Muscle of leg (tissue), 16 donors: ENCODE measurements at places on chromosomes 3 and 15.

- H3K27ac ChIP-seq: peak overlapping the region; percentile 71
- DNase-seq: peak; percentile 92
- no peaks in the 10 kb centered on the region for H3K27me3 ChIP-seq
- H3K4me3 ChIP-seq: no peak overlapping the region
Measured at GRCh38 chr15:88658972-88659931, 20.4 kb downstream of the ISG20 start.

DNA sequence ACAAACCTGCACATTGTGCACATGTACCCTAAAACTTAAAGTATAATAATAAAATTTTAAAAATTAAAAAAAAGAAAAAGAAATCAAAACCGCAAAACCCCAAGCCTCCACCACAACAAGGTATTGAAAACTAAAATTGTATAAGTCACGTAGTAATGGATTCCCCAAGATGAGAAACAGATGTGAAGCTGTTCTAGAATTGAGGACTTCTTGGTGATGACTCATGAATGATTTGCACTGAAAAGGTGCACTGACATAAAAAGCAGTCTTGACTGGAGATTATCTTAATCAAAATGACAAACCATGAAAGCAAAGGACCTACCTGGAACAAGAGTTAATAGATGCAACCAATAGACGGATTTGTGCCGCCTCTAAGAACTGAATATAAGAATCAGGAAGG, 225.8 kb downstream of the MYRIP start:
- no peaks in the 10 kb centered on the region for H3K36me3 ChIP-seq
- H3K27me3 ChIP-seq: no peaks in the 10 kb centered on the region
- no peak for DNase-seq
- no peak overlapping the region for H3K4me3 ChIP-seq

DNA sequence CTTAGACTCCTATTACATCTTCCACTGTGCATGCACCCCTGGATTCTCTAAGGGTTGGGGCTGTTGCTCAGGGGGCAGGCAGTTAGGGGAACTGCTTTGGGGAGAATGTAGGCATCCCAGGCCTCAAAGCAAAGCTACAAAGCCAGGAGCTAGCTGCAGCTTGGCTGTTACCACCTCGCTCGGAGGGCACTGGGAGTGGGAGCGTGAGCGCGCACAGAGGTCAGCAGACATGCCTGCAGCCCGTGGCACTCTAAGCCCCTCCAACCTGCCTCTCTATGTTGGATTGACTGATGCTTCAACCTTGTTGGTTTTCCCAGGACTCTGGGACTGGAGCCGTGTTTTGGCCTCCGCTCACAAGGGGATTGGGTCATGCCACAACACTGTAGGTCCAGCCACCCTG, 69.8 kb downstream of the CPN2 start:
- H3K36me3 ChIP-seq: no peaks in the 10 kb centered on the region
- H3K4me1 ChIP-seq: peaks cover 87% of the 10 kb centered on the region
- no peak overlapping the region for H3K27ac ChIP-seq
- peaks cover 16% of the 10 kb centered on the region for H3K27me3 ChIP-seq
- H3K4me3 ChIP-seq: no peak overlapping the region

DNA sequence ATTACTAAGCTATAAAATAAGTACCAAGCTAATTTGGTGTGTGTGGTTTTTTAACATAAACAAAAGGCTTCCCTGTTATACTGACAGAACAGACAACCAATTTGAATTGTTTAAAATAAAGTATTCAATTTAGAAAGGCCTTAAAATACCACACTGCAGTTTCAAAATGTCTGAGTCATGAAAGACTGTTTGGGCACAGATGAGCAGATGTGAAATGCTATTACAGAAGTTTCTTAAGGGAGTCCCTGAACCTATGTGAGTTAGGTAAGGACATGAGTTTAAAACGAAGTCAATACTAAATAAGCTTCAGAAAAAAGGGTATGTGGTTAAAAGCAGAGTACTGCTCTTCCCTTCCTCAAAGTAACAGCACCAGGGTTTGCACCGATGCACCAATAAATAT, 69.7 kb upstream of the SETMAR start:
- no peak overlapping the region for H3K27ac ChIP-seq
- no peaks in the 10 kb centered on the region for H3K27me3 ChIP-seq
- no peak for DNase-seq
- no peaks in the 10 kb centered on the region for H3K4me1 ChIP-seq
- no peak overlapping the region for H3K4me3 ChIP-seq

GRCh38 chr3:54987719-54988118, 59.9 kb upstream of the LRTM1 start:
- no peaks in the 10 kb centered on the region for H3K36me3 ChIP-seq
- H3K27ac ChIP-seq: no peak overlapping the region
- peaks cover 23% of the 10 kb centered on the region for H3K4me1 ChIP-seq
- no peaks in the 10 kb centered on the region for H3K27me3 ChIP-seq

DNA sequence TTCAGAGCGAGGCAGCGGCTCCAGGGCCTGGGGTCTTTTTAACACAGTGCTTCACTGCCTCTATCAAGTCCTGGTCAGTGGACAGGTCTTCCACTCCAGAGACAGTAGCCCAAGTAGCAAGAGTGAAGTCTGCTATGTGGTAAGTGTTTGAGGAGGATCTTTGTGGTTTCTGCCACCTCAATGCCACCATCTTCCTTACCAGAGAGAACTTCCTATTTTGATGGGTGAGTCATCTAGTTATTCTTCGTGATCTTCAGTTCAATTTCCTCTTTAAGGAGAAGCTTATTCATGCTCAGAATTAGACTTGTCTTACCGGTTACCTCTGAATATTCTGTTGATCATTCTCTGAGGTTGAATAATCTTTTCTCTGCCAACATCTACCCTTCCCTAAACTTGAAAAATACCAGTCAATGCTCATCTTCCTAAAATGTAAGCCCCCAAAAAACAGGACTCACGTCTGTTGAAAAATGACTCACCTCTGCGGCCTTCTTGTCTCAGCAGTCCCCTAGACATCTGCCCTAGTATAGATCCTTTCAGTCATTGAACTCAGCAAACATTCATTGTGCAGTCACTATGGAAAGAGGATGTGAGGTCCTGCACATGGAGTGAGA, 32.2 kb upstream of the BCL6 start:
- H3K27me3 ChIP-seq: no peaks in the 10 kb centered on the region
- H3K36me3 ChIP-seq: no peaks in the 10 kb centered on the region
- no peaks in the 10 kb centered on the region for H3K4me1 ChIP-seq
- no peak overlapping the region for H3K4me3 ChIP-seq

DNA sequence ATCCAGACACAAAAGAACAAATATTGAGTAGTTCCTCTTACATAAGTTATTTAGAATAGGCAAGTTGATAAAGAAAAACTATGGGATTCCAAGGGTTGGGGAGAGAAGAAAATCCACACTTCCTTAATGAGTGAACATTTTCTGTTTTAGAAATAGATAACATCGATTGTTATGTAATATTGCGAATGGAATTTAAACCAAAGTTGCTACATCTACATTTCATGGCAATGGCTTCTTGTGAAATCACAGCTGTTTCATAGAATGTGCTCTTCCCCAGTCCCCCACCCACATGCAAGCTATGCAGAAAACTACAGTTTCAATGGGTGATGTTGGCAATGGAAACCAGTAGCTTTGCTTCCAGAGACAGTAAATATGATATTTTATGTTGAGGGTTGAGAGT, 1639.5 kb downstream of the SI start:
- no peaks in the 10 kb centered on the region for H3K4me1 ChIP-seq
- H3K4me3 ChIP-seq: no peak overlapping the region
- DNase-seq: no peak
- H3K36me3 ChIP-seq: no peaks in the 10 kb centered on the region

DNA sequence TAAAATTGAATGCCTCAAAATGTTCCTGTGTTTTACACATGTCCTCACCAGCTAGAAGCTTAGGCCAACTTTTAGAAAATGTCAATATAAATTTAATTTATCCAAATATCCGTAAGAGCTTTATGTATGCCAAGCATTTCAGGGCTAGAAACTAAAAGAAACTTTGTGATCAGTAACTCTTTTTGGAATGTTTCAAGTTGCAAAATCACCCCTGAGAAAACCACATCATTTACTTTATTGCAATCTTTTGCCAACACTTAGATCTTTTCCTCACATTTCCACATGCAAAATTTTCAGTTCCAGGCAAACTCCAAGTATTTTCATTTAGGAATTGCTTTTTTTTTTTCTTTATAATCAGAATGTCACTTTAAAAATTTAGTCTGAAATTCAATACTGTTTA, 20.1 kb upstream of the IGF1R start:
- H3K36me3 ChIP-seq: no peaks in the 10 kb centered on the region
- no peak overlapping the region for H3K4me3 ChIP-seq
- no peak for DNase-seq
- no peak overlapping the region for H3K27ac ChIP-seq

DNA sequence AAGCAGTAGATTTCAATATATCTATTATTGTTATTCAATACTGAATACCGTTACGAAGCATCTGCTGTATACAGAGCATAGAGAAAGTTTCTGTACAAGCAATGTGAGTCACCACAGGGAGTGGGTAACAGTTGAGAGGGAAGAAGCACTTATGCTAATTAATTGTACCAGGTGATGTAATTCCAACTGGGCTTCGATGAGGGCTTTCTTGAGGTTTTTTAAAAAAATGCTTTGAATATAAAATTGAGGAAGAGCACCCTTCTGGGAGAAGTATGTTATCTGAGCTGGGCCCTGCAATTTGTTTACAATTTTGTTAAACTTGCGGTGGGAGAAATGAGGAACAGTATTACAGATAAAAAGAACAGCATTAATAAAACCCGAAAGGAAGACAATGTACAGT, 197.9 kb downstream of the TPRG1 start:
- H3K36me3 ChIP-seq: no peaks in the 10 kb centered on the region
- no peak for DNase-seq
- no peaks in the 10 kb centered on the region for H3K4me1 ChIP-seq
- no peaks in the 10 kb centered on the region for H3K27me3 ChIP-seq
